ENCODE measurements at places on chromosomes 4 and X.

- no peak for DNase-seq
These were observed 3.1 kb downstream of the CPE start for GRCh38 chr4:165381821-165382373.

DNA sequence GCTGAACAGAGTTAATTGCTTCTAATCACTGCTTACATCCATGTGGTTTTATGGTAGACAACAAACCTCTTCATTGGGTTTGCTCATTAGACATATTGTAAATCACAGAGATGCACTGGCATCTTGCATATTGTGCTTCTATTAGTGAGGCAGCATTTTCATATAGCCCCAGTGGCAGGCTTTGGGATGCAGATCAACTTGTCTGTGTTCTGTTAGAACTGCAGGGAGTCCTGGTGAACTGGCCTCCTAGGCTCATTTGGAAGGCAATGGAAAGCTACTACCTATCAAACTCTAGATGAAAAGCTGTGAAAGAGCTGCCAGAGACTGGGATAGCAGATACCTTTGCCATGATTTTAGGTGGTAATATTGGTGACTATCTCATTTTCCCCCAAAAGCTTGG lies 108.8 kb downstream of the NAA11 start:
- DNase-seq, result no peak

DNA sequence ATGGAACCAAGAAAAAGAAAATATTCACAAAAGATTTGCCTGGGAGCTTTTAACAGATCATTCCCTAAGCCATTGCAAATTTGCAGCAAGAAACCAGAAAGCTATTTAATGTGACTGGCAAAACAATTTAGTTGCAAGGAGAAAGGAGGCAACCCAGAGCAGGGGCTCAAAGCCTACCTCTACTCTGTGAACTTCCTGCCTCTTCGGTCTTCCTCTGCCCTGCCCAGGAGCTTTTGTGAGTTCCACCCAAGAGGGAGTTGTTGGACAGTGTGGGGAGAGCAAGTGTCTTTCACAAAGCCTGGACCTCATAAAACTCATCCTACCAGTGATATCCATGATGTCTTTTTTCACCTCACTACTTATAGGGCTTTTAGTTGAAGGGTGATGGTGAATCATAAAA lies 107.4 kb downstream of the AFF1 start:
- DNase-seq, result no peak

- no peak for DNase-seq
These were observed 46.5 kb downstream of the EGF start for GRCh38 chr4:109959195-109959594.

GRCh38 chr4:104490770-104491480 lies 3.8 kb downstream of the CXXC4 start:
- DNase-seq, result peak; percentile 52

DNA sequence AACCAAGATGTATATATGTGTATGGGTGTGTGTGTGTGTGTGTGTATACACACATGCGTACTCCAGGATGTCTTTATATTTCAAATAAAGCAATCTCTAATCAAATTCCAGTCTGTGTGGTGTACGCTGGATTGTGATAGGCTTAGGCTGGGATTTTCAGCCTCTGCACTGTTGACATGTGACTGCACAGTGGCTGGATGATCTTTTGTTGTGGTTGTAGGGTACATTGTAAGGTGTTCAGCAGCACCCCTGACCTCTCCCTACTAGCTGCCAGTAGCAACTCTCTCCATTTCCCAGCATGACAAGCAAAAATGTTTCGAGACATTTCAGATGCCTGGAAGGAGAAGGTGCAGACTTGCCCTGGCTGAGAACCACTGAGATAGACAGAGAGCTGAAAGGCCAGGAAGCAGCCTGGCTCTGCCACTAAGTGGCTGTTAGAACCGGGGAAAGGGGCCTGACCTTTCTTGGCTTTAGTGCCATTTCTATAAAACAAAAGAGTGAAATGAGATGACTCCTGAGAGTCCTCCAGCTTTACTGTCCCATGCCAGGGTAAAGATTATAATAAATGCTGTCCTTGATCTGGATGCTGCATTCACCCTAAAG lies 10.5 kb downstream of the PGM2 start:
- DNase-seq, result no peak

- no peak for DNase-seq
These were observed 118.2 kb upstream of the IL15 start for GRCh38 chr4:141518222-141518621.

DNA sequence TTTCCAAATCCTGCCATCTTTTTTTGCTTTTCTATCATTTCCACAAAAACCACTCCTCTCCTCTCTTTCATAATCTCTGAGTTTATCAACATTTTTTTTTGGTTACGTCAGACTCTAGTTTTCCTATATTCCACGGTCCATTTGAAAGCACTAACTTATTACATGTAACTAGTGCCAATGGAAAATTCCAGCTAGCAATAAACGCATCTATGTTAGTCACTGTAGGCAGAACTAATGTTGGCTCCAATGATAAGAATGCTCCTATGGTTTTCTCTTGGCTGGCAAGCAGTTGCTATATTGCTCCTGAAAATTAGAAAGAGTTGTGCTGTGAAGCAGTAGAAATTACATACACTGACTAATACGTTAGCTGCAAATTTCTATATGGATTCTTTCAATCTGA lies 634.6 kb upstream of the FTHL17 start:
- no peak for DNase-seq

- no peak for DNase-seq
These were observed 119.4 kb upstream of the C1GALT1C1 start for GRCh38 chrX:120749141-120749846.

- DNase-seq, result no peak
These were observed 46.1 kb downstream of the TMEM150C start for GRCh38 chr4:82515705-82516104.

GRCh38 chr4:4787421-4787820 lies 72.0 kb upstream of the MSX1 start:
- DNase-seq, result no peak

GRCh38 chr4:119794113-119794512 lies 165.5 kb upstream of the PDE5A start:
- DNase-seq, result no peak
